ENCODE measurements at places on chromosomes 13 and 19.

DNA sequence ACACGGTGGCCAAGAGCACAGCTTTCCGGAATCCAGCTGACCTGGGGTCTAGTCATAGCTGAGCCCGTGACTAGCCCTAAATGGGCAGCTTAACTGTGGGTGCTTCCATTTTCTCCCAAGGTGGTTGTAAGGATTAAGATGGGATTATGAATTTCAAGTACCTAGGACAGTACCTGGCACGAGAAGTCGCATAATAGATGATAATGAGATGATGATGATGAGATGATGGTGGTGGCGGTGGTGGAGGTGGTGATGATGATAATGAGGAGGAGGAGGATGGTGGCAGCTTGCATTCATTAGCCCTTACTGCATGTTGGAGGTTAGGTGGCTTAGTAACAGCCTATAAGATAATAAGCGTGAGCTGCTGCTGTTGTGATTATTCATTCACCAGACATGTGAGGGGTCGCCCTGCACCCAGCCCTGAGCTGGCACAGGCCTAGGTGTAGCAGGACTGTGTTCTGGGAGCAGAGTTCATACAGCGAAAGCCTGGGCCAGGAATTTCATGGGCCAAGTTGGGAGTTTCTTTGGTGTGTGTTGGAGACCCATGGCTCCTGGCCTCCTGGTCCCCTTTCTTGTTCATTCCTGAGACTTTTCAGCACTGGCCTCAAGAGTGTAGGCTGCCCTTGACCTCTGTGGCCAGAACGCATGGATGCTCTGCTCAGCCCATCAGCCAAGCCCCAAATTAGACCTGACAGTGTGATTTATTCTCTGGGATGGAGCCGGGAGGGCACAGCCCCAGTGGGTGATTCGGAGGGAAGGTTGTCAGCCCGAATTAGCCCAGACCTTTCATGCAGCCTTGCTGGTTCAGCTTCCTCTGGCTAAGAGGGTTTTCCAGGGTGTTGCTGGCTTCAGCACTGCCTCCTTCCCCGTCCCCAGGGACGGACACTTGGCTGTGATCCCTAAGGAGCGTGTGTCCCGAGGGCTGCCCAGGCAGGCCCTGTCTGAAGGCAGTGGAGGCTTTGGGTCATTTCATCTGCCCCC lies 128.8 kb downstream of the SIPA1L3 start:
- peak; percentile 65 for DNase-seq

DNA sequence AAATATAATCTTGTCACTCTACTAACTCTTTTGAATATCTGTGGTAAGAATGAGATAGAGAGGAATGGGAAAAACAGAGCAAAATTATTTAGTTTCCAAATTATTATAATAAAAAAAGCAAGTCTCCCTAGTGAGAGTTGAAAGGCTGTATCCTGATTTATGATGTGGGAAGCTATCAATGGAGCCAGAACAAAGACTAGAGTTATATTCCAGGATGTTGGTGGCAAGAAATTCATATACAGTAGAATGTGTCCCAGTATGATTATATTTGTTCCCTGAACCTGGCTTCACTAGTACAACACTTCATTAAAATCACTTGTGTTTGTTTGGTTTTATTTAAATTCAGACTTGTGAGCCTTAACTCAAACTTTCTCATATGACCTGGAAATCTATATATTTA lies 630.3 kb downstream of the GPC5 start:
- DNase-seq, result no peak

DNA sequence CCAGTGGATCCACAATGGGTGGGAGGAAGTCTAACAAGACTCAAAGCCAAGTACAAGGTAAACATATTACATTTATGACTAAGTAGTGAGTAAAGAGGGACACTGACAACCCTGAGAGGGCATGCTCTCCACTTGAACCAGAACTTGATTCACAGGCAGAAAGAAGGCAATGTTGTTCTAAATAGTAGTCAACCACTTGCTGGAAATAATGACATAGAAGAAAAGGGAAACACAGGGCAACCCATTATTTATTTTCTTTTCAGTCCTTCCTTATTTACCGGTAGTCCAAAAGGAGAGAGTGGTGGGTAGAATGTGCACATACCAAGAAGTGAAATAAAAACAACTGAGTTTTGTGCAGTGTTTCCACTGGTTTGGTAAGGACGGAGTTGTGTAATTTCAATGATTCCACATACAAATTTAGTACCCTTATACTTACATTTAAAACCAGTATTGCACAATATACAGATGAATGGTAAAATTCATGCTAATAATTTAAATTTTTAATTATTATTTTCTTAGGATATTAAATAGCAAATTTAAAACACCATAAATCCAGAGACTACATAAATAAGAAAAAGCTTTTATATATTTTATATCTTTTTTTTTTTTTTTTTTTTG lies 65.9 kb downstream of the ENOX1 start:
- no peak for DNase-seq

GRCh38 chr13:101556676-101557123 lies 104.2 kb downstream of the ITGBL1 start:
- DNase-seq, result peak; percentile 25

- DNase-seq, result no peak
Observed at GRCh38 chr13:49099513-49099877, 120.6 kb upstream of the MLNR start.

GRCh38 chr19:21586311-21587116 lies 81.1 kb downstream of the ZNF429 start:
- DNase-seq, result peak; percentile 74

DNA sequence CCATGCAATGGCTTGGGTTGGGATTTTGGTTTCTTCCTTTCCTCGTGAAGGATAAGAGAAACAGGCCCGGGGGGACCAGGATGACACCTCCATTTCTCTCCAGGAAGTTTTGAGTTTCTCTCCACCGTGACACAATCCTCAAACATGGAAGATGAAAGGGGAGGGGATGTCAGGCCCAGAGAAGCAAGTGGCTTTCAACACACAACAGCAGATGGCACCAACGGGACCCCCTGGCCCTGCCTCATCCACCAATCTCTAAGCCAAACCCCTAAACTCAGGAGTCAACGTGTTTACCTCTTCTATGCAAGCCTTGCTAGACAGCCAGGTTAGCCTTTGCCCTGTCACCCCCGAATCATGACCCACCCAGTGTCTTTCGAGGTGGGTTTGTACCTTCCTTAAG lies 24.1 kb downstream of the SPC24 start:
- DNase-seq, result no peak

- DNase-seq, result peak; percentile 56
Observed at GRCh38 chr19:7851623-7852500, 21.8 kb downstream of the EVI5L start.

DNA sequence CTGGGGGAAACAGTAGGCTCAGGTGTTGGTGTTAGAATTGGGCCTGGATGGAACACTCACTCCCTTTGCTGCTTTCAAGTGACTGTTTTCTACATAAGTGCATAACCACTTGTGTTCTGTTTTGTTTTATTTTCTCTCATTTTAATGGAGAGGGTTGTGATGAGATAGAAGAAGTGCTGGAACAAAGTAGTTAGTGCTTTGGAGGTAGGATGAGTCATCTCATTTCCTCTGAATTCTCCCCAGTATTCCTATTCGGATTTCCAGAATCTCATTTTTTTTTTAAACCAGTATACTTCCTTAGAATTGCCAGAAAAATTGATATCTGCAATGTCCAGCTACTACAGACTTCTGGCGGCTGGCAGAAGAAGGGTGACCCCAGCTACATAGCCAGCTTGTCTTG lies 575.9 kb downstream of the MYO16 start:
- DNase-seq, result no peak

GRCh38 chr13:69199664-69200063 lies 908.0 kb upstream of the ATXN8OS start:
- DNase-seq, result no peak

DNA sequence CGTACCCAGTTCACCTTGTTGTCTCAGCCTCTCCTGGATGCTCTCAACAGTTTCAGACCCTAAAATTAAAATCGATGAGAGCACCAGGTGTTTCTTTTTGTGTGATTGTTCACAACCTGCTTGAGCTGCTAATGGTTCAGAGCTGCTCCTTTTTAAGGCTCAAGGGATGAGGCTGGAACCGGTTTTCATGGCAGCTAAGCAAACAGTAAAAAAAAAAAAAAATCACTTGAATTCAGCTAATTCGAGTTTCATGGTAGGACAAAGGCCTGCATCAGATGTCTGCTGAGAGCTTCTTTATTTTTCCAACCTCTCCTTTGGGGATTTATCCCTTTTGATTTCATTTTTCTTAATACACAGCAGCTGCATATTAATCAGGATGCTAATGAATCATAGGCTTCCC lies 6.5 kb downstream of the SYCE2 start:
- DNase-seq, result no peak

DNA sequence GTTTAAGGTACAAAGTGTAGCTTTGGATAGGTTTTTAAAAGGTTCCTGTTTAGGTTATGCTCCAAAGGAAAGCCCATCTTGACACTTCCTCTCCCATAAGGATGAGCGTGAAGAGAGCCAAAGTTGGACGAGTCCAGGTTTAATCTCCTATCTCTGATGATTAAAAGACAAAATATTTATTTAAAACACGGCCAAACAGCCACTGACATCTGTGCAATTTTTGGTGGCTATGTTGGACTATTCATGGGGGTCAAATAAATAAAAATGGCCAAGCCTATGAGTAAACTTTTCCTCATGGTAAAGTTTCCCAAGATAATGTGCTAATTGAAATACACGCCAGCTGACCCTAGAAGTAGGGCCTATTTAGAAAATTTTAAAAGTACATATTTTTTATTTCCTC lies 69.0 kb upstream of the DOCK9 start:
- DNase-seq, result no peak

GRCh38 chr13:99153219-99153618 lies 47.4 kb upstream of the UBAC2 start:
- no peak for DNase-seq

GRCh38 chr13:102901615-102902305 lies 55.9 kb downstream of the ERCC5 start:
- no peak for DNase-seq

- peak; percentile 81 for DNase-seq
Observed at GRCh38 chr13:71867131-71867814, at the start of gene DACH1. TSS of gene DACH1 (minus strand) at chr13:71867204.

DNA sequence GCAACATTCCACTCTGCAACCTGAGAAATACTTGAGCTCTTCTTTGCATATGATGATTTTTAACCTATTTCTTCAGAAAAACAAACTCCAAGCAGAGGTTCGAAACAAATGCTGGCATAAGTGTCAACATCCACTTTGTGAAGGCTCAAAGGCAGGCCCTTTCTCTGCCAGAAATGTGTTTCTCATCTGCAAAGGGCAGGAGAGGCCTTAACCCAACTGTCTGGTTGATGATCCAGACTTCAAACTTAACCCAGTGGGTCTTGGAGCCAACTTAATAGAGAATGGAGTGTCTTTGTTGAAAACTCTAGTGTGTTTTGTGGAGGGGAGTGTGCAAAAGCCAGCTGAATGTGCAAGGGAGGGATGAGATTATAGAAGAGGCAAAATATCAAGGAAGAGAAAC lies 28.3 kb upstream of the ZNF507 start:
- DNase-seq, result no peak

GRCh38 chr19:42635233-42635539 lies 40.5 kb upstream of the CEACAM8 start:
- no peak for DNase-seq

DNA sequence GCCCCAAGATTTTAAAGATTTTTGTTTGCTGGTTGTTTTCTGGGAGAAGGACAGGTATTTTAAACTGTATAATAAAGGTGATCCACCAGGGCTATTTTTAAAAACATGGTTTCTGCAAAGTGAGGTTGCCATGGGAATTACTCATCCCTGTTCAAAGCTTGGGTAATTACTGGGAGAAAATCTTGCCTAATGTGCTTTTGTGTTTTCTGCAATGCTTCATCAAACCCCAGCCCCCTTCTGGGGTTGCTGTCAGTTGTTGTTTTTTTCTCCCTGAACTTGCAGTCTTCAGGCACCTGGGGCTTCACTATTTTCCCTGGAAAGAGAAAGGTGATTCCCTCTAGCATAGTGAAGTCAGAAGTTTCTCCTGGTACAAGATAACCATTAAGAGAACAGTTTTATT lies 277.2 kb downstream of the NALCN start:
- DNase-seq, result no peak

GRCh38 chr19:58014141-58014540 lies 11.5 kb upstream of the ZNF606 start:
- no peak for DNase-seq

DNA sequence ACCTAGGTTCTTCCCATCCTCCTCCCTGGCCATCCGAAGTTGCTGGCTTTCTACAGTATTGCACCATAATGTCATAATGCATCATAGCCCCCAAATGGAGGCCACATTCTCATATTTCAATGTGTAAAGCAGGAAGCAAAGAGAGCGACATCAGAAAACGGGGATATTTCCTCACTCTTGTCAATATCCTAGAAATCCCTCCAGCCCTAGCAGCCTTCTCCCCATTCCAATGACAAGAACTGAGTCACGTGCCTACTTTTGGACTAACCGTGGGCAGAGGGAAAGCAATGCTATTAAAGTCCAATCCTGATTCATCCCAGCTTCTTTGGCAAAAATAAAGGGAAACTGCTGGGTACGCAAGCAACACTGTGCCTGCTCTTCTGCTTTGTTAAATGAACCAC lies 4.3 kb upstream of the RAP2A start:
- DNase-seq, result no peak

DNA sequence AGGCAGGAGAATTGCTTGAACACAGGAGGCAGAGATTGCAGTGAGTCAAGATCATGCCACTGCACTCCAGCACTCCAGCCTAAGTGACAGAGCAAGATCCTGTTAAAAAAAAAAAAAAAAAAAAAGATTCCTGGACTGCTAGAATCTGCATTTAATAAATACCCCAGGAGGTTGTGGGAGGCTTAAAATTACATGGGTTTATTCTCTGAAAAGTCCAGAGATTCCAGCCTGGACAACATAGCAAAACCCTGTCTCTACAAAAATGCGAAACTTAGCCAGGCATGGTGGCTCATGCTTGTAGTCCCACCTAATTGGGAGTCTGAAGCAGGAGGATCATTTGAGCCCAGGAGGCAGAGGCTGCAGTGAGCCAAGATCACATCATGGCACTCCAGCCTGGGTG lies 9.5 kb upstream of the SLC1A5 start:
- DNase-seq, result no peak

DNA sequence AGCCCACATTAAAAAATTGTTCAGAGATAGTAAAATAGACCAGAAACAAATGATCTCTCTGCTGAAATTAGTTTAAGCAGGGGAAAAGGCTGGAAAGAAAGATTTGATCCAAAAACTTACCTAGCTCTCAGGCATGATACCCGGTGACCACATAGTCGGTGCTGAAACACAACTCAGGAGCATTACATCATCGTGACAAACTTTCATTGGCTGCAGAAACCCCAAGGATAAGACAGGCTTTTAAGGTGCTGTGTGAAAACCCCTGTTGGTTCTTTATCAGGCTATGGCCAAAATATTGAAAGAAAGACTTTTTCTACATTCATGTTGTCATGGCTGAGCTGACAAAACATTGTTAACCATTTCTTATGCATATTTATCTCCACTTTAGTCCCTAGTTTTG lies 171.7 kb upstream of the KLF12 start:
- no peak for DNase-seq

- DNase-seq, result no peak
Observed at GRCh38 chr19:33826521-33826920, 29.9 kb downstream of the KCTD15 start.

- DNase-seq, result no peak
Observed at GRCh38 chr13:42420304-42420703, 148.4 kb downstream of the AKAP11 start.

All from right cardiac atrium (tissue), 5 donors.